ENCODE measurements at places on chromosomes 13 and 19.

DNA sequence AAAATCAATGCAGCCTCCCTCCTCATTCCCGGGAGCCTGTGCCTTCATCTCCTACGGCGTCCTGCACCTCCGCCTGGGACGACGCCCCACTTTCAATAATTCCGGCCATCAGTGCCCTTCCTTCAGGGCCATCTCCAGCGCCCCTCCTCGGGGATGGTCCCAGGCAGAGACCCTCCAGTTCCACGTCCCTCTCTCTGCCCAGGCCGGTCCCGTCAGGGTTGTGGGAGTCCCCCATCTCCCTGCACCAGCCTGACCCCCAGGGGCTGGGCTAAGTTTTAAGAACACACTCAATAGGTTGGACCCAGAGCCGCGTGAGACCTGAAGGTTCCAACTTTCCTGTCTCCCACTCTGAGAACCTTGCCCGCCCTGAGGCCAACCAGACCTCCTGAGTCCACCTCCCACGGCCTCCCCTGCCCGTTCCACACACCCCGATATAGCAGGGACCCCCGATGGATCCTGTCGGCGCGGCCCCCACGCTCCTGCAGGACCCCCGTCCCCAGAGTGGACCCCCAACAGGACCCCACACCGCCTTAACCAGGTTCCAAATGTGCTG, 646 bp downstream of the TMEM161A start:
- DNase-seq = no peak

GRCh38 chr19:10433131-10433536, 12.8 kb downstream of the PDE4A start:
- DNase-seq = no peak

GRCh38 chr13:49238621-49239020, 9.1 kb upstream of the CDADC1 start:
- no peak for DNase-seq

DNA sequence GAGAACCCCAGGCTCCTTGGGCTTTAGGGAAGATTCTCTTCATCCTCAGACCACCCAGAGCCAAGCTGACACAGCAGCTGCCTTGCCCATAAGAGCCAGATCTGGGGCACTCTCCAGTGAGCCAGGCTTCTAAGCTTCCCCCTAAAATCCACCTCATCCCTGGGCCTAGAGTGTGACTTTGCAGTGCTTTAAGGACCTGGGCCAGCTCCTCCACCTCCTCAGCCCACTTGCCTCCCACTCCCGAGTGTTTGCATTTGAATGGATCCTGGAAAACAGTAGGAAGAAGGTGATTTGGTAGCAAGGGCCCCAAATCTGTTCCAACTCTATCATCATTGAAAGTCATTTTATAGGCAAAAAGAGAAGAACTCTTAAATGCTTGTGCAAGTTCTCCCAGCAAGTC, 108.7 kb upstream of the UBL3 start:
- DNase-seq = no peak

- no peak for DNase-seq
These were observed 15.8 kb upstream of the SHISA2 start for GRCh38 chr13:26067601-26068000.

GRCh38 chr19:32018014-32018413, 327.4 kb upstream of the ZNF507 start:
- DNase-seq = no peak

- no peak for DNase-seq
These were observed 10.3 kb downstream of the ATG4D start for GRCh38 chr19:10553943-10554381.

- DNase-seq = no peak
These were observed 36.7 kb downstream of the USPL1 start for GRCh38 chr13:30654430-30654829.

- DNase-seq = no peak
These were observed 35.1 kb downstream of the ATP4B start for GRCh38 chr13:113622791-113623490.

DNA sequence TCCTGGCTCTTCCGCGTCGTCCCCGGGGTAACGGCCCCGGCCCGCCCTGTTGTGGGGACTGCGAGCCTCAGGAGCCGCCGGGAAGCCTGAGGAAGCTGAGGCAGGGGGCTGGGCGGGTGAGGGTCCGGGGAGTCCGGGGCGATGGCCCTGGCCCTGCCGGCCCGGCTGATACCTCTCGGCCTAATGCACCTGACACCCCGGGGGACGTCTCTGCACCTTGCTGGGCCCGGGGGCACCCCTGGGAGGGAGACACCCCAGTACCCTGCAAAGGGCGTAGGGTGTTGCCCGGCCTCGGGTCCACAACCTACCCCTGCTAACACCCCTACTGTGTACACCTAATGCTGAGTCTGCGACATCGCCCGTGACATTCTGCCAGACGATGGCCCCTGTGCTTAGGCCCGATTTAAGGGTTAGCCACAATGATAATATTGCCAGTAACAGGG, 410 bp downstream of the PIN1 start:
- DNase-seq = no peak

DNA sequence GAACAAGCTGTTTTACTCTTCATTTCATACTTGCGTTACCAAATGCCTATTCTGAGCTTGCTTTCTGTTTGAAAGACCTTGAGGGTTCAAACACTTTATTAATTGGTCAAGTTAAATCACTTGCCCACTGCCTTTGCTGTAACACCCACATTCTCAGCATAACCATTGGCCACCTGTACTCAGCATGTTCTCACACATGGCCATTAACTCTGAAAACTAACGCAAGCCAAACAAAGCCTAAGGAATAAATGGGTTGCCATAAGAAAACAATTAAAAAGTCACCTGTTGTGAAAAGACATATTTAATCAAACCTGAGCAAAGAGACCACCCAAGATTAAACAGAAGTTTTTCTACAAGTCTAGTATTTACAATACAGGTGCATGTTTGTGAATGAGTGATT, 517.2 kb upstream of the SPRY2 start:
- DNase-seq = no peak

DNA sequence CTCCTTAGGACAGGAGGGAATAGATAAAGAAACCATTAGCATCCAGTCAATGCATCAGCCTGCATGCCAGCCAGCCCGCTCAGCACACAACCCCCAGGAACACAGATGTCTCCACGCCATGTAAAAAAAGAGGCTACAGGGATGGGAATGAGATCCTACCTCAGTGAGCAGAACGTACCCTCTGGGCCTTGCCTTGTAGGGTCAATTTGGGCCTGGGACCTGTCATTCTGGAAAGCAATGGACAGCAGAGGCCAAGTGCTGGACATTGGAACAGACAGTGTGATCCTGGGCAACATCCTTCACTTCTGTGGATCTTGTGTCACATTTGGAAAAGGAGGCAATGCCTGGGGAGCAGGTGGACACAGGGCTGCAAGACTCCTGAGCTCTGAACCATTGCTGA, 26.0 kb downstream of the VSTM2B start:
- DNase-seq = no peak

DNA sequence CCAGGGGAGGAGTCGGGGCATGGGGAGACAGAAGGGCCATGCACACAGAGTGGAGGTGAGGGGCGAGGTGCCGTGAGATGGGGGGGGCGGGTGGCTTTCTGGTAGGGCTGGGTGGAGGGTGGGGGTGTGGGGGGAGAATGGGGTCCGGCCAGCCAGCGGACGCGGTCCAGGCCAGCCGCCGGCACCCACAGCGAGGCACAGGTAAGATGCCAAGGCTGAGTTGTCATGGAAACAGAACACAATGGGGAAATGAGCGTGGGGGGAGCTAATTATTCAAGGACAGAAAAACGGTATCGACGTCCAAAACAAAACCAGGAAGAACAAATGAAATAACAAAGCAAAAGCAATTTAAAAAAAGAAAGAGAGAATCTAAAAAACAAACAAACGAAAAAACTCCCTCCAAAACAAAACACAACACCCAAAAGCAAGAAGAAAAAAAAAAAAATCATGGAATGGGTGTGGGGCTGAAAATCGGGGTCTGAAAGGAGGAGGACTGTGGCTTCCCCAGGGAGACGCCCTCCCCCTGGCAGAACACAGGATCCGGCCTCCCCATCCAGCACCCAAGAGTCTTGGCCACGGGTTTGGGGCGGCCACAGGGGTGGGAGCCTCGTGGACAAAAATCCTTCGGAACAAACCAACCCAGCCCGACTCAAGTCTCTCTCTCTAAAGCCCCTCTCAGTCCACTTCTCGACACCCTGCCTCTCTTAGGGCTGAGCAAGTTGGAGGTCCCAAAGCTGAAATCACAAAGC, 92.5 kb downstream of the PTPRS start:
- no peak for DNase-seq

DNA sequence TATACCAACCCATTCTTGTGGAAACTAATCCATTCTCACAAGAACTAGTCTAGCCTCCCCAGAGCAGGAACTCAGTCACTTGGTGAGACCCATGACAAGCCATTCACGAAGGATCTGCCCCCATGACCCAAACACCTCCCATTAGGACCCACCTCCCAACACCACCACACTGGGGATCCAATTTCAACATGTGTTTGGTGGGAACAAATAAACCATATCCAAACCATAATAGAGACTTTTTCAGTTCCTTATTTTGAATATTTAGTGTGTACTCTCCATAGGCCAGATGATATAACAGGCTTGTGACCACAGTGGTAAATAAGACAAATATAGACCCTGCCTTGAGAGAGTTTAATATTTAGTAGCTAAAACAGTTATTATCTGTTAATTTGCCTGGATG, 227.5 kb upstream of the SERP2 start:
- DNase-seq = no peak

DNA sequence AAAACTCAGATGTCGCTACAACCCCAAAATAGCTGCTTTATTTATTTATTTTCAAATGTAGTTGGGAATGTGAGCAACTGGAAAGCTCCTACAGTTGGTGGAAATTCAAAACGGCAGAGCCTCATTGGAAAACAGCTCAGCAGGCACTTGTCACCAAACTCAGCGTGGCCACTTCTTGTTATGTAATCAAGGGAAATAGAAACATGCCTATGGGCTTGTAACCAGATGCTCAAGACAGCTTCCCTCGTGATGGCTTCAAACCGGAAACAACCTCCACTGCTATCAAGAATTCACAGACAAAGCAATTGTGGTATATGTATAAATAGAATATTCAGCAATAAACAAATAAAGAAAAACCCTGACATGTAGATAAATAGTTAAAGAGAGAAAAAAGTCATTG, 627.8 kb upstream of the SLC10A2 start:
- DNase-seq = no peak

GRCh38 chr13:19601749-19602725, 31.4 kb upstream of the MPHOSPH8 start:
- DNase-seq = peak; percentile 41

DNA sequence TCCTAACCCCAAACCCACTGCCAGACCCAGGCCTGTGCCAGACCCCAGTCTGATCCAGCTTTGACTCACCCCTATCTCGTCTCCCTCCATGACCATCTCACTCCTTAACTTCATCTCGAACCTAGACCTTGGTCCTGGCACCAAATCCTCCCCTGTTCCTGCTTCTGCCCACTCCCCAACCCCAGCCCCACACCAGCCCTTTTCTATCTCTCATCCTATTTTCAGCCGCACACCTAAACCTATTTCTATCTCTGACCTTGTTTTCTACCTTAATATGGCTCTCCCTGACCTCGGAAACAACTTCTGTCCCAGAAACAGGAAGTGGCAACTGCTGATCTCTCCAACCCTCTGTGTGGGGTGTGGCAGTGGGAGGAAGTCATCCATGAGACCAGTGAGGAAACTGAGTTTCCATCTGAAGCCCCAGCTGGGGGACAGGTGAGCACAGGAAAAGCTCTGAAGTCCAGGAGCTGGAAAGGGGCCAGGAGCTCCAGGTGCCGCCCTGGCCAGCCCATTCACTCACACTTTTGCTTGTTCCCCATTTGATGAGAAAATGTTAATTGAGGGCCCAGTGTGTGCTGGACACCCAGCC, 13.7 kb downstream of the PTH2 start:
- no peak for DNase-seq

GRCh38 chr13:49935171-49936074, 717 bp downstream of the SPRYD7 start:
- DNase-seq = peak; percentile 79

DNA sequence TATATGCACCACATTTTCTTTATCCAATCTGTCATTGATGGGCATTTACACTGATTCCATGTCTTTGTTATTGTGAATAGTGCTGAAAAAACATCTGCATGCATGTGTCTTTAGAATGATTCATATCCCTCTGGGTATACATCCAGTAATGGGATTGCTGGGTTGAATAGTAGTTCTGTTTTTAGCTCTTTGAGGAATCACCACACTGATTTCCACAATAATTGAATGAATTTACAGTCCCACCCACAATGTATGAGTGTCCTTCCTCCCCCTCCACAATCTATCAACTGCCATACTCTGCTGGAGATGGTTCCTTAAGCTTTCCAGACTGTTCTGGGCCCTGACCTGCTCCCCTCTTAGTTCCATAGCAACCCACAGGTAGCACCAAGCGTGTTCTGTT, 667.0 kb downstream of the LIG4 start:
- no peak for DNase-seq

- DNase-seq = no peak
These were observed 47.9 kb downstream of the DCT start for GRCh38 chr13:94431574-94431973.

- DNase-seq = no peak
These were observed 19.1 kb downstream of the CEBPG start for GRCh38 chr19:33392341-33393285.

- no peak for DNase-seq
These were observed 1623.4 kb upstream of the PRR20A start for GRCh38 chr13:55517312-55517711.

DNA sequence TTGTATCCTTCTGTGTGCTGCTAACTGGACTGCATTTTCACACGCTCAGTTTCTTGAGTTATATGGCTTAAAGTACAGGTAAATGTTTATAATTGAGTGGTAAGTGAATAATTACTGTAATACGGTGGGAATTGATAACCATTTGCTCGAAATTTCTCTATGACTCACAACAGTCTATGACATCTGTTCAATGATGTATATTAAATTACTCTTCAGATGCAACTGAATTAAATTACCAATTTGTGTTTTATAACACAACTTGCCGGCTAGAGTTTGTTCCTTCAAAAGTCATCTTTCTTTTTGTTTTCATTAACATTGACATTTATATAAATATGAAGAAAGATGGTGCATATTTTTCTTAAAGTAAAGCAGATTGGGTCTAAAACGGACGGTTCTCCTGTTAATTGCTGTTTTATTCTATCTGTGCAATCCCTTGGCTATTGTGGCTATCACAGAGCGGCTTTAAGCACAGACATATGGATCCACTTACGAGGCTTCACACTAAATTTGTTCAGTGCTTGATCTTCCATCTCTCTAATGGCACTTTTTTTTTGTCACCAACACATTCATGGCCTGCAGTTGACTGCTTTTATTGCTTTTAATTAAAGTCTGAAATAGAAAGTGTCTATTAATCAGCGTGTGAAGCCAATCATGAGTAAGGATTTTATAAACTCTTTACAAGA, 1291.6 kb upstream of the SLC10A2 start:
- DNase-seq = no peak

- DNase-seq = no peak
These were observed 80.6 kb downstream of the DGKH start for GRCh38 chr13:42129033-42129432.

DNA sequence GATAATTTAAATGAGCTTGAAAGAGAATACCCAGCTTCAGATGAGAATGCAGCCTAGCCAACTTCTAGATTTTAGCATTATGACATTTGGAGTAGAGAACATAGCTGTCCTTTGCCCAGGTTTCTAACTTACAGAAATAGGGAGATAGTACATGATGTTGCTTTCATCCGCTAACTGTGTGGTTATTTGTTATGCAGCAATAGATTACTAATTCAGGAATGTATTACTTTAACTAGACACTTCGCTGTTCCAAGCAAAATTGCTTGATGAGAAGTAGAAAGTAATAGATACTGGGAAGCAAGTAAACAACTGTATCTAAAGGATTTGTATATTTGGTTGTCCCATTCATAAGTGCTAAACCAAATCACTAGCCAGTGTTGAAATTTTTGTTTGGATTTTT, 790.9 kb upstream of the PRR20A start:
- no peak for DNase-seq

- no peak for DNase-seq
These were observed 41.1 kb downstream of the B3GLCT start for GRCh38 chr13:31240921-31241320.
